Mucosa of descending colon (tissue), 3 donors: ENCODE measurements at places on chromosomes 5 and 9. TPM values are rescaled to one million over a fixed set of nuclear protein-coding genes. Genes with fewer than 3 reads are reported as not detected.

The ZDHHC11 gene
- total RNA-seq = 4.6 TPM

The PRPF4 gene
- 18.4 TPM for total RNA-seq

The WWC1 gene
- total RNA-seq = 17.2 TPM

The MARVELD2 gene
- 22.9 TPM for total RNA-seq

The EIF4E1B gene
- total RNA-seq = not detected

The ST8SIA4 gene
- 4.7 TPM for total RNA-seq

The HAPLN1 gene
- 1.5 TPM for total RNA-seq

The N4BP3 gene
- 4.0 TPM for total RNA-seq

The ATOX1 gene
- 53.6 TPM for total RNA-seq

- DNase-seq = peak; percentile 41
Observed at GRCh38 chr9:89527084-89527483, 29.2 kb upstream of the SEMA4D start.

DNA sequence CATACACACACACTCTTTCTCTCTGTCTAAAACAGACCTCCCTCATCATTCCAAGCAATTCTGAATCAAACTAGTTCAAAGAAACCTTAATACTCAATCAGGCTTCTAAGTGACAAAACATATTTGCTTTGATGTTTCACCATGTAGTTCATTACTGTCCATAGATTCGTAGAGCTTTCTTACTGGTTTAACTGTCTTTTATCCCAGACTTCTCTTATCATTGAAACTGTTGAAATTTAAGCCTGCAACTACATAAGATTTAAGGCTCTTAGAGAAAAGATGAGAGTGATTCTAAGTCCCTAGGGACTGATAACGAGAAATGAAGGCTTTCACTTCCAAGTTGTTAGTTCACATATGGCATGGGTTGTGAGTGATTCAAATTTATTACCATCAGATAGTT lies 11.0 kb upstream of the PLAC8L1 start:
- DNase-seq = no peak

GRCh38 chr5:129021744-129022143 lies 56.5 kb downstream of the SLC27A6 start:
- DNase-seq = no peak

- no peak for DNase-seq
Observed at GRCh38 chr9:37740128-37740527, 13.5 kb upstream of the TRMT10B start.

GRCh38 chr9:122463828-122464632 lies 13.7 kb downstream of the OR1J1 start:
- no peak for DNase-seq

- DNase-seq = no peak
Observed at GRCh38 chr5:39266442-39266841, 47.1 kb upstream of the FYB1 start.

DNA sequence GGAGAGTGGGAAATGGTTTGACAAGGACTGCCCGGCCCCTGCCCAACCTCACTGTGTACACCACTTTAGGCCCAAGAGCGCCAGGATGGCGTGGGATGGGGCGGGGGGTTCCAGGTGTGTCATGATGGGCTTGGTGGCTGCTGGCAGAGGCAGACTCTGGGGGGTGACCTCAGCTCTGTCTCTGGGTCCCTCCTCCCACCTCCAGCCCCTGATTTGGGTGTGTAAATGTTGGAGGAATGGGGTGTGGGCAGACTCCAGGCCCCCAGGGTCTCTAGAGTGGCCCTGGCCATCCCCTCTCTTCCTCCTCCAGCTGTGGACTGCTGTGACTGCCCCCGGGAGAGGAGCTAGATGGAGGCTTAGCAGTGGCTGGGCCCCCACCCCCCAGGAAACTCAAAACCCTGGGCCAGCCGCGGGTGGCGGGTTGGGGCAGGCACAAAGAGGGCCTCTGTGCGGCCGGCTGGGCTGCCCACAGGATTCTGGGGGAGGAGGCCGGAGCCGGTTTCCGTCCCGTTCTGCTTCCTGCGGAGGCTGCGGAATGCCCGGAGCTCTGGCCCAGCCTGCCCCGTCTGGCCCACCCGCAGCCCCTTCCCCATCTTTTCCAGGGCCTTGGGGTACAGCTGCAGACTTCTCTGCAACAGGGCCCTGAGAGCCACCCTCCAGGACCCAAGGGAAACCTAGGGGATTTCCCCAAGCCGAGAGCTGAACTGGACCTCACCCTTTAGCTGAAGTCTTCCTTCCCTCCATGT lies 23.1 kb downstream of the CXXC5 start:
- DNase-seq = no peak

- DNase-seq = no peak
Observed at GRCh38 chr5:2874099-2874498, 122.6 kb upstream of the IRX2 start.

GRCh38 chr9:108776920-108777639 lies 78.7 kb downstream of the ACTL7B start:
- DNase-seq = no peak

- DNase-seq = no peak
Observed at GRCh38 chr5:159616952-159617351, 286.7 kb upstream of the IL12B start.

GRCh38 chr5:128408622-128409021 lies 129.4 kb downstream of the FBN2 start:
- DNase-seq = no peak

- DNase-seq = no peak
Observed at GRCh38 chr5:14700478-14701436, 36.2 kb downstream of the OTULIN start.
